ENCODE measurements at places on chromosomes 1 and 21.

- no peak for DNase-seq
Measured at GRCh38 chr1:101121975-101122374, 96.4 kb upstream of the DPH5 start.

GRCh38 chr1:2496087-2496622 is 20.1 kb downstream of the PLCH2 start:
- DNase-seq: no peak

DNA sequence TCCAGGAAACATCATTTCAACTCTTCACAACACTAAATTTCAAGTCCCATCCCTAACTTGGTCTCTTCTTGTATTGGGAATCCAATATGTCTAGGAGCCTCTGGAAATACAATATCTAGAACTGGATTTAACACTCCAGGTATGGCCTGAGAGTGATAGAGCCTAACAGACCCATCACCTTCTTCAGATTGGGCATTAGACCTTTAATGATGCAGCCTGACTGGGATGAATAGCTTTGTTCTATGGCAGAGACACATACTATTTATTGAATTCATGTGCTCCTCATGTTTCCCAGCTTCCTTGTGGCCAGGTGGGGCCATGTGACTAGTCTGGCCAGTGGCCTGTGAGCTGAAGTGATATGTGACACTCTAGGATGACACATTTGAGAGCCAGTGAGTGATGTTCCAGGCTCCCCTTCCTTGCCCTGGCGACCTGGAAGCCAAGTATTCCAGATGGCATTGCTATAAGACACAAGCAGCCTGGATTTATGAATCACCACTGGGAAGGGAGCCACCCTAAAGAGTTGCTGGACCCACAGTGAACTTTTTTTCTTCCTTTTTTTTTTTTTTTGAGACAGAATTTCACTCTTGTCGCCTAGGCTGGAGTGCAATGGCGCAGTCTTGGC is 31.0 kb upstream of the POU3F1 start:
- no peak for DNase-seq

GRCh38 chr1:23799570-23800399 is 769 bp downstream of the GALE start:
- no peak for DNase-seq

- DNase-seq: no peak
Measured at GRCh38 chr21:39319814-39320332, 6.4 kb upstream of the BRWD1 start.

DNA sequence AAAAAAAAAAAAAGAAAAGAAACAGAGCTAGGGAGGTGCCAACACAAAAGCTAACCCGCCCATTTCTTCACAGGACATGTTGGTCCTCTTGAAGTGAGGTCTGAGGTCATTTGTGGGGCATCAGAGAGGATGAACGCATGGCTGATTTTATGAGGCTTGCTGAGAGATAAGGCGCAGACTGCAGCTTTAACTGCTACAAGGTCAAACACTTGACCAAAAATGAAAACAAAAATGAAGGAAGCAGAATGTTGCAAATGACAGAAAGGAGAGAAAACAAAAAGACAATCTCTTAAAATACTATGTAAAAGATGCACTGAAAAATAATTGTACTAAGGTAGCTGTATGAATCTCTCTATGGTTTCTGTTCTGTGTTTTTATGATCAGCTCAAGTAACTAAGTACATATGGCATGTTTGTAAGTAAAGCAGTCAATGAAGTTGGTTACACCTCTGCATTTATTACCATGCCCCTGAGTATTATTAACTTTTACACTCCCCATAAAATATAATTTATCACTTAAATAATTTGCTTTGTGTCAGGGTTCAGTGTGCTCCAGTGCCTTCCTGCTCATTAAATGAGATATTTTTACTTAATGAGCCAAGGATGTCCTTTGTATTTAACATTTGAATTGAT is 249.1 kb upstream of the NR5A2 start:
- no peak for DNase-seq

- DNase-seq: no peak
Measured at GRCh38 chr1:244992833-244993232, 128.5 kb upstream of the HNRNPU start.

- no peak for DNase-seq
Measured at GRCh38 chr21:33670076-33670978, 28.0 kb downstream of the ITSN1 start.

DNA sequence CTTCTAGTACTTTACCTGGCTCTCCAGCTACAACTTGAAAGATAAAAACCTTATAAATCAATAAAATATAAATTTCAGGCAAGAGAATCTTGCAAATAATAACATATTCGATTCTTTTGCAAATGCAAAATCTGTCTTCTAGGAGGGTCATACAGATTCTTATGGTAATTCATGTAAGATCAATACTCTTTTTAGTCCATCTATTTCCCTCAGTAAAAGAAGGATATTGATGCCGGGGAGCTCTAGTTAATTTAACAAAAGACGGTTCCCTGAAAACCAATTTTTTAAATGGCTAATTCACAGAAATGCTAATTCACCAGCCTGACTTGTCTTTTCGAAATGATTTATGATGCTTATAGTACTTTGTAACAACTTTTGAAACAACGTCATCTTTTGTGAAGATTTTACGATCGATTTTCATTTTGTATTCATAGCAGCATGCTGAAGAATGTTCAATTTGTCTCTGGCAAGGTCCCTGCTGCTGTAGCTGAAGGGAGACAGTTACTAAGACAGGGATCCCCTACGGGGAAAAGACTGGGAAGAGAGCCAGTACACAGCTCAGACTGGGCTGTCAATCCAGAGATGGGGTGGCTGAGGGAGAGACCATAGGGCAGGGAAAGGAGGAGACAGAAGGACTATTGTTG is 90.6 kb upstream of the SPAG17 start:
- no peak for DNase-seq

DNA sequence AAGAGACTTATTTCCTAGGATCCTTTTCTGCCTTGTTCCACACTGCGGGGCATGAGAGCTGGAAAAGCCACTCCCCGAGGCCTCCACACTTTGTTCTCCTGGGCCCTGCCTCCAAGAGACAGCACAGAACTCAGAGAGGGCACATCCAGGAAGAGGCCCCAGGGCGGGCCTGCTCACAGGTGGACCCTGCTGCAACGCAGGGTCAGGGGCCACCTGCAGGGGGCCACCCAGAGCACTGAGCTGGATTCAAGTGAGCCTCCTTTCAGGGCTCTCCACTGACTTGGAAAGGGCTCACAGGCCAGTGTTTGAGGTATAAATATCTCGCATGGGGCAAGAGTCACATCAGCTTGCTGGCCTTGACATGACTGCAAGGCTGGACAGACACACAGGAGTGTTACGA is 4.8 kb downstream of the RGS16 start:
- DNase-seq: no peak

GRCh38 chr1:57204942-57205787 is 218.7 kb downstream of the DAB1 start:
- no peak for DNase-seq

GRCh38 chr1:9990944-9991343 is 6.1 kb upstream of the RBP7 start:
- no peak for DNase-seq

DNA sequence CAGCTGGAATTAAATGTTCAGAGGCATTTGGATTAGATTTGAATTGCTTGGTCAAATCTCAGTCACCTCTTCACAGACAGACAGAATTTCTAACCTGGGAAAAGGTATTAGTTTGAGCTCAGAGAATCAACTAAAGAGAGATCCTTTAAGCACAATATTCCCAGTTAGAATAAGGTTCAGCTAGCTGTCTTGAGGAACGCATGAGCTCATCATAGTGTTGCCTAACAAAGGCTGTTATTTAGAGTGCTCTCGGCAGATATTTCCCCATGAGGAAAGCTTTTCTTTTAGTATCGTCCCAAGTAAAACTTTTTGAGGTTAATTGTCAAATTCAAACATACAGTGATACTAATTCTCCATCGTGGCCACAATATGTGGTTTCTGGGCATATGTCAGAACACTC is 269.9 kb downstream of the HLX start:
- no peak for DNase-seq

DNA sequence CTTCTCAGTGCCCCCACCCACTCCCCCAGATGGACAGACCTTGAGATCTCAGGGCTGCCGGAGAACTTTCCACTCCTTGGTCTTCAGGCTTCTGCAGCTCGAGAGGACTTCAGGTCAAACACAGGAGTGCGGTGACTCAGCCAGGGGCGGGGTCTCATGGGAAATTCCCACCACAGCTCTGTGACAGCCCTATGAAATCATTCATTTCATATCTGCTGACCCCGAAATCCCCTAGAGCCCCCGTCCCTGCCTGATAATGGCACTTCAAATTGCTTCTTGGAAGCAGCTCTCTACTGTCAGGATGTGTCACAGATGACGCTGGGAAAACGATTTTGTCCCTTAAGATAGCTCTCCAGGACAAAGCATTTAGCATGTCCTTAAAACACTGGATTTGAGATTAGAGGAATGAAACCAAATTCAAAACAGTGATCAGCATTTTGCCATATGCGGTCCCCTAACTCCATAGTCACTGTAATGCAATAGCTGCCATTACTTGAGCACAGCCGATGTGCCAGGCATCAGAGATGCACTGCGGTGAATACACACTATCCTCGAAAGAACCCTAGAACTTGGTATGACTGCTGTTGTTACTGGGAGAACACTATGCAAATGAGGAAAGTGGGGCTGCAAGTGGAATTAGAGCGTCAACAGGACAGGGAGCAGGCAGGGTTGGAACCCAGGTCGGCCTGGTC is at the start of gene TNFRSF9:
Gene TNFRSF9, minus strand, starts transcription at position 95 of the 692 bp plus-strand sequence. CDS start 845 bp downstream, outside the sequence.
- no peak for DNase-seq

DNA sequence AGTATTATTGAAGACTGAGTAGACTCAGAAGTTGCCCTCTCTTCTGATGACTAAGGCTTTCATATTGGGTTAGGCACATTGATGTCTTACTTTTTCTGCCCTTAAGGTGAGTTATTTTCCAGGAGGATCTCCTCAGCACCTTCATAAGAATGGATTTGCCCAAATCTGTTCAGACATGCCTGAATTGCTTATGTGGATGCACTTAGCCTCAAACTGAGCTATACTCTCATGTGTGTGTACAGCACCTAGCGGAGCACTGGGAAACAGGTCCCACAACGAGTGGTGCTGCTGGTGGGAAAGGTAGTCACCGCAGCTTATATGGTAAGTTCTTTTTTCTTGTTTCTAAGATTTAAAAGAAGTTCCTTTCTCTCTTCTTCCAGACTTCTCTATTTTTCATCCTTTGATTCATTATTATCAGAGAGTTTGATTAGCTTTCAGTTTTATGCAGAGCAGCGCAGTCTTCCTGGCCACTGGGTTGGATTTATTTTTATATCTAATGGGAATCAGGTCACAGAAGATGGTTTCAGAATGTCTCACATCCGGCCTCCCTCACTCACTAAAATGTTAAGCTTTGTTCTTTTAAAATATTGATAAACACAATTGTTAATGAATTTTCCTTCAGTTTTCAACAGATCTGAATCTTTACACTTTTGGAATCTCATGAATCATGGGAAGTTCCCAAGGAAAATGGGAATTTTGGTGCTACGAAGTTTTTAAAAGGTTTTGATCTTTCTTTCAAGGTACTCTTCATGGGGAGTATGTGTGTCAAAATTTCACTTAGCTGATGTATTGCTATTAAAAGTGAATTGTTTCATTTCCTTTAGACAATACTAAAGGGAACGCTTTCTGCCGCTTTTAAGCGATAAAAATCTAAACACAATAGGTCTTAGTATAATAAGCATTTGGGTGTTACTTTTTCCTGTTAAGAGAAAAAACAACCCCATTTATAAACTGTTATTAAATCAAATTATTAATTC is 58.5 kb downstream of the EXTL2 start:
- no peak for DNase-seq

DNA sequence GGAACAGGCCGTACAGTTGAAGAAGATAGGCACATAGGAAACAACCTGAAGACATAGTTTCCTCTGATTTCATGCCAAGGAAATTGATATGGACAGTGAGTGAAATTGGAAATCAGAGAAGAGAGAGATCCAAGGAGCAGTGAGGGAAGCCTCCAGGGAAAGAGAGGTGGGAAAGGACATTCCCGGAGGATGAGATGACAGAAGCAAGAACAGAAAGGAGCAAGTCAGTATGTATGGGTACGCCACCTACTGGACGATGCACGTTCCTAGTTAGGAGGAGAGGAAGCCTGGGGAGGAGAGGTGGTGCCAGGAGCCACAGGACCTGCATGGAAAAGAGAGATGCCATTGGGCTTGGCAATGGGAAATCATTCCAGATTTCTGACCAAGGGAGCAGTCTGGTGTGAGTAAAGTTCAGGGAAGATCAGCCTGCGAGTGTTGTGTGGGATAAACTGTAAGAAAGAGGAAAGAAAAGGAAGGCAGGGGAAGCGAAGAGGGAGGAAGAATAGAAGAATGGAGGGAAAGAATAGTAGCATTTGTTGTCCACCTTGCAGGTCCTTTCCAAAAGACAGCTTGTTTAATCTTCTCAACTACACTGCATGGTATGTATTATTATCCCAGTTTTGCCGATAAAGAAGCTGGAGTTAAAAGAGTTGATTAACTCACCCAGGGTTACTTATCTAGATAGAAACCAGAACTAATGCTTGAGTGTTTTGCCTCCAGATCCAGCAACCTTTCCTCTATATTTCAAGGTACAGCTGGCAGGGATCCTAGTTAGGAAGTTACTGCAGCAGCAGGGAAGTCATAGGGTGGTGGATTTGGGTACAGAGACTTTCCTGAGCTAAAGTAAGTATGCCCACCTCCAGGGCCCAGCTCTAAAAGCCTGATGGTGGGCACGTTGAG is 27.4 kb downstream of the C1orf116 start:
- peak; percentile 7 for DNase-seq

DNA sequence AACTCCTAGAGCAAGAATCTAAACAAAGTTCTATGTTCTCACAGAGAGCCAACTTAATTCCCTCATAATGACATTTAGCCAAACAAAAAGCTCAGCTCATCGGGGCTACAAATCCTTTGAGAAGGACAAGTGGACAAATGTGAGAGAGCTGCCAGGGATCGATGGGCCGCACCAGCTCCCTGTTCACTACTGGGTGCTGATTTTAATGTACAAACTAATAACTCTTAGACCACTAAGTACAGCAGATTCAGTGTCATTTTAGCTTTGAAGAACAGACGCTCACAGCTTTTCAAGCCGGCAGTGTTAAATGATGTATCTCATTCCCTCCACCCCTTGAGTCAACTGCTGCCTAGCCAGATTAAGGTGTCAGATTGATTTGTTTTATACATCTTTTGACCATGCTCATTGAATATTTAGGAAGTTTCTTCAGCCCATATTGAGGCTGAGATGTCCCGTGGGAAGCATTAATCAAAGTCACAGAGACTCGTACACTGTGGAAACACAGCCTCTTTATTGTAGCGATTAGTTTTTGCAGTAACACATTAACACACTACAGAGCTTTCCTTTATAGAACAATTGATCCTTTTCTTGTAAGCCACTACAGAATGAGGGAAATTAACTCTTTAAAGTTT is 21.1 kb downstream of the PROX1 start:
- DNase-seq: no peak

- no peak for DNase-seq
Measured at GRCh38 chr1:204338997-204339396, 20.7 kb downstream of the PLEKHA6 start.

- no peak for DNase-seq
Measured at GRCh38 chr1:235500971-235501540, 3.2 kb downstream of the B3GALNT2 start.

DNA sequence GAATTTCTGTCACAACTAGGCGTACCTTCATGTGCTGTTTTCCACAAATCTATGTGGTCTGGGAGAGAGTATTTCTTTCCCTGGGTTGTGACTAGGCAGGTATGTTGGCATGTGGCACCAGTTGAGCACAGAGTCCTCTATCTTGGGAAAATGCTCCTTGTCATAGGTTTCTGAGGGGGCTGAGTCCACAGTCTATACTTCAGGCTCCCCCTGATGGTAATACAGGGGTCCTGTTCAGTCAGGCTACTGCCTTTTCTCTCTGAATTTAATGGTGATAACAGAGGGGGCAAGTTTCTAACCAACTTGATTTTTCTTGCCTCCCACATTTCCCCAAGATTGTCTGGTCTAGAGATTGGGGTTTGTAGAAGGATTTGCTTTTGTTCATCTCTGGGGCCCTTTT is 35.8 kb downstream of the VANGL1 start:
- no peak for DNase-seq

Data from cerebellum (tissue), 4 donors.